ENCODE measurements at places on chromosomes 1 and 21.

- no peak for DNase-seq
These were observed 113.6 kb downstream of the LRRC40 start for GRCh38 chr1:70091811-70092210.

GRCh38 chr1:20192364-20192763 is 6.0 kb upstream of the PLA2G2C start:
- DNase-seq: no peak

GRCh38 chr21:37208056-37208721 is 58.9 kb downstream of the VPS26C start:
- DNase-seq: no peak

GRCh38 chr1:27489501-27489972 is 430 bp downstream of the WASF2 start:
- DNase-seq: peak; percentile 3

DNA sequence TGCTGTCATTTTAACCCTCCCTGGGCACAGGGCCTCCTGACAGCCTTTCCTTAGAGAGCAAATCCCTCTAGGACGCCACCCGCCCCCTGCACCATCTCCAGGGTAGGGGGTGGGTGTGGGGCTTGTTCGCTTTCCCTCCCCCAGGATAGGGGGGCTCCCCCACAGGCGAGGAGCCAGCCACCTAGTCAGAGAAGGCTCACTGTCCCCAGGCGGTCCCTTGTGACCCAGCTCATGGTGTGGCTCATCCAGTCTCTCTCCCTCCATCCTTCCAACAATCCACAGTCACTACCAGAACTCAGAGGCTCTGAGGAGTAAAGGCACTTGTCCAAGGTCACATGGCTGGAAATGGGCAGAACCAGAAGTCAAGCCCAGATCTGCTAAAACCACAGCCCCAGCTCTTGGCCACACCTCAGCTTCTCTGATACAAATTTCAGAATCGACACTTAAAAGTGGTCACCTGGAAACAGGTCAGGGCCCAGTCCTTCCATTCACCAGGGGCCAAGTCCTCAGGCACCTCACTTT is 89.8 kb downstream of the MRPL37 start:
- no peak for DNase-seq

- no peak for DNase-seq
These were observed 4.3 kb downstream of the AGRN start for GRCh38 chr1:1024149-1024770.

DNA sequence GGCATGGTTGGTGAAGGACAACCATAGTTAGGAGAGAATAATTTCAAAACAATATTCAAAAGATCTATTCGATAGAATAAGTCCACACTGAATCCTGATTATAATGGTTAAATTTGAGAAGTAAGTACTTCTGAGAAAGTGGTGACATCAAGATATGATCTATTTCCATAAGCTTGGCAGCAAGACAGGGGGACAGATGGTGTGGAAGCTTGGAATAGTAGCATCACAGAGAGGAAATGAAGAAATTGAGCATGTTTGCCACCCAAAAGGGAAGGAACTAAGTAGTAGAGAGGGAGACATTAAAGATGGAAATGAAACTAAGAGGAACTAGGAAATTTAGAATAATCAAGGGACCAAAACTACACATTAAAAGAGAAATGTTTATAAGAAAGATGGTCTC is 94.5 kb downstream of the OLFM3 start:
- DNase-seq: no peak

- no peak for DNase-seq
These were observed 39.1 kb upstream of the LRRC3 start for GRCh38 chr21:44416193-44416592.

DNA sequence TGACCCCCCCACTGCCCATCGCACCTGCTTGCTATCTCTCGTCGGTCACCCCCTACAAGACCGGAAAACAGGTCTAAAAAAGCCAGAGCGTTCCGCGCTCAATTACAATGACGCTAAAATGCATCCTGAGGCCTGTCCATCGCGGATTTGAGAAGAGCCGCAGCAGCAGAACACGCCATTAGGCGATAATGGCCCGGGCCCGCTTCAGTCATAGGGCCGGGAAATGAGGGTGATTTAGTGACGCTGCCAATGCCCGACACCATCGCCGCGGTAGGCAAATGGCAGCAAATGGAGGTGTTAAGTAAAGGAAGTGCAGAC is 64.1 kb upstream of the SSX2IP start:
- no peak for DNase-seq

GRCh38 chr21:26118938-26119540 is 51.5 kb downstream of the APP start:
- no peak for DNase-seq

DNA sequence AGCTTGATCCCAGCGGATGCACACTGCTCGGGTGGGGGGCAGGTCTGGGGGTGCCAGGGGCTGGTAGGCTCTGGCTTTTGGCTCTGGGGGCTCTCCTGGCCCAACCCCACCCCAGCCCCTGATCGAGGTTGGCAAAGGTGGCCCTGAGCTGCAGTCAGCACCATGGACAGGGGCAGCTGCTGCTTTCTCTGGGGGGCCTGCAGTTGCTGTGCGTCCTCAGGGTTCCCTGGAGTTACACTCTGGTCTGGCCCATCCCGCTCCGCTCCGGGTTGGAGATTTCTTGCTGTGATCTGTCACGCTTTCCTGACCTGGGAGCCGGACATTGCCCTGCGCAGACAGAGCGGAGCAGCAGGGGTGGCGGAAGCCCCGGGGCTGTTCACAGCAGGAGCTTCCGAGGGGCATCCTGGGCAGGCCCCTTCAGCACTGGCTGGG is 8.0 kb upstream of the PLCH2 start:
- DNase-seq: no peak

DNA sequence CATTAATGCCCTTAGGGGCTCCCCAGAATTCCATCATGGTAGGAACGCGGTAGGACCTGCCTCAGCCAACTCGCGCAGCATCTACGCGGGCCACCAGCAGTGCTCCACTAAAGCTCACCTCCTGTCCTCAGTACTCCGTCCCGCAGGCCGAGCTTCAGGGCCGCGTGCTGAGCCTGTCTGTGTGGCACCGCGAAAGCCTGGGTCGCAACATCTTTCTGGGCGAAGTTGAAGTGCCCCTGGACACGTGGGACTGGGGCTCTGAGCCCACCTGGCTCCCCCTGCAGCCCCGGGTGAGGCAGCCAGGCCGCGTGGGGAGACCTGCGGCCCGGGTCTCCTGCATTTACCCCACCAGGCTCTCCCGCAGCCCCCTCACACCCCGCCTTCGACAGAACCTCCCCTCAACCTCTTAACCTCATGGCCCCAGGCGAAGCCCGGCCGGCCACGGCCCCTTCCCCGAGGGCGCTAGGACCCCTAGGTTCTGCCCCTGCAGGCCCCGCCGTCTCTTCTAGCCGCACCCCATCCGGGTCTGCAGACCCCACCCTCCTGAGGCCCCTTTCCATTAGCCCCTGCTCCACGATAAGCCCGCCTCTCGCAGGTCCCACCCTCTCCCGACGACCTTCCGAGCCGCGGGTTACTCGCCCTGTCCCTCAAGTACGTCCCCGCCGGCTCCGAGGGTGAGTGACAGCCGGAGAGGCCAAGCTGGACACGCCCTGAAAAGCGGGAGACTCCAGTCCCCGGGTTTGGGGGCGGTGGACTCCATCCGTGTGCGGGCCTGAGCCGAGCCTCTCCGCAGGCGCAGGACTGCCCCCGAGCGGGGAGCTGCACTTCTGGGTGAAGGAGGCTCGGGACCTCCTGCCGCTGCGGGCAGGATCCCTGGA is 9.1 kb downstream of the SYTL1 start:
- no peak for DNase-seq

DNA sequence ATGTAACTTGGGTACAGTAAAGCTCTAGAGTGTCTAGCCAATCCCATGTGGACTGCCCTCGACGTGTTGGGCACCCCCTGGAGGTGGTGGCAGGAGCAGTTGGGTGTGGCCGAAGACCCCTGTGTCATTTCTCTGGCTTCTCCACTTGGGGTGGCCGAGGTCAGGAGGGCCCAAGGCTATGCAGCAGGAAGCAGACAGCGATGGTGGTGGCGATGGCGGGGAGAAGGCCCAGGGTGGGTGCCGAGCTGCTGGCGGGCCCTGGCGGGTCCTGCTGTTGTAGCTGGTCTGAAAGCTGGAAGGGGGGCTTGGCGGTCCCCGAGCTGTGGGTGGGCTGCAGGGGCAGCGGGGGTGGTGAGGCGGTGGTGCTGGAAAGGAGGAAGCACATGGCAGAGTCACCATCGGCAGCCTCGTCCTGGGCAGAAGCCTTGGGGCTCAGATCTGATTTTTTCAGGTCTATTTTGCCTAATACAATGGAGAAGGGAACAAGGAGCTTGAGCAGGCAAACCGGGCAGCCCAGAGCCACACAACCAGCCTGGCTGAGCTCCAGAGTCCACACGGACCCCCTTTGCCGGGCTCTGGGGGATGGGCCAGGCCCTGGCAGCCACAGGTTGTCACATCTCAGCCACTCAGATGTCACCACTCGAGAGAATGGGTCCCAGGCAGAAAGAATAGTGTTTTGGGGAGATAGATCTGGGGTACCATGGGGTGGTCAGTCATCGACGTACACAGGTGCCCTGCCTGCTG is 231.3 kb downstream of the TRABD2B start:
- no peak for DNase-seq

DNA sequence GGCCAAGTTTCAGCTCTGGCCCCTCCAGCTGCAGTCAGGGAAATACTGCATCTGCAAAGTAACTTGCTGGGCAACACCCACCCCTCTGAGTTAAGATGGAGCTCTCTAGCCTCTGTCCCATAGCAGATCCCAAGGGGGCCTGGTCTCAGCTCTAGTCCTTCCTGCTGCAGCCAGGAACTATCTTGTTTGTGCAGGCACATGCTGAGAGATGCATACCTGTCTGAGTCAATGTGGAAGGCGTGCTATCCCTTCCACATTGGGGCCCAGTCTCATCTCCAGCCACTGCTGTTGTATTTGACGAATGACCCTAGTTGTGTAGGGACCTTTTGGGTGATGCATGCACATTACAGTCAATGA is 76.4 kb downstream of the CTH start:
- DNase-seq: no peak

- DNase-seq: peak; percentile 6
These were observed 3.3 kb upstream of the CNR2 start for GRCh38 chr1:23916209-23917131.

DNA sequence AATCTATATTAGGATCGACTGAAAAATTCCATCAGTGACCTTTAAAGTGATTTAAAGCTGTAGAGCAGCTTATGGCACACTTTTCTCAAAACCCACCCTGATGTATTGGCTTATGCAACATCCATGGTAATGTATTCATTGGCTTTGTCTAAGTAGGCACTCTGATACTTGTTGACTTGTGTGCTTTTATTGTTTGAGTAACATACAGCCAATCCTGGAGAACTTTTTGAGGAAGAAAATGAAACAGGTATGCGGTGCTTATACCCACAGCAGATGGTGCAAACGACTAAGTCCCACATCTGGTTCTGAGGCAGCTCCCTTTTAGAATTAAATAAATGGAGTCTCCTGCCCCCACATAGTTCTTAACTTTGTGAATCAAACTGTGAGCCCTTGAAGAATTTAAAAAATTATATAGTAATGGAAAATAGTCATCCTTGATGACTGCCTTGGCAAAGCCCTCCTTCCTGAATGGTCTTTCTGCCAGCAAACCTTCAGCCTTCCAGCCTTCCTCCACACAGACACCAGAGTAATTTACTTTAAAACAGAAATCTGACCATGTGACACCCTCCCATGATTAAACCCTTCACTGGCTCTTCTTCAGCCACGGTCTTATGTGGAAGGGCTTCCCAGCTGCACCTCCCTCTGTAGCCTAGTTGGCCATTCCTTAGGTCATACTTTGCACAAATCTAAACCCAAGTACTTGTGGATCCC is 116.0 kb downstream of the BCAR3 start:
- no peak for DNase-seq

- DNase-seq: peak; percentile 46
These were observed 15.7 kb downstream of the MATN1 start for GRCh38 chr1:30707412-30708360.

- DNase-seq: no peak
These were observed 508.3 kb upstream of the B3GALT2 start for GRCh38 chr1:193694741-193695140.

DNA sequence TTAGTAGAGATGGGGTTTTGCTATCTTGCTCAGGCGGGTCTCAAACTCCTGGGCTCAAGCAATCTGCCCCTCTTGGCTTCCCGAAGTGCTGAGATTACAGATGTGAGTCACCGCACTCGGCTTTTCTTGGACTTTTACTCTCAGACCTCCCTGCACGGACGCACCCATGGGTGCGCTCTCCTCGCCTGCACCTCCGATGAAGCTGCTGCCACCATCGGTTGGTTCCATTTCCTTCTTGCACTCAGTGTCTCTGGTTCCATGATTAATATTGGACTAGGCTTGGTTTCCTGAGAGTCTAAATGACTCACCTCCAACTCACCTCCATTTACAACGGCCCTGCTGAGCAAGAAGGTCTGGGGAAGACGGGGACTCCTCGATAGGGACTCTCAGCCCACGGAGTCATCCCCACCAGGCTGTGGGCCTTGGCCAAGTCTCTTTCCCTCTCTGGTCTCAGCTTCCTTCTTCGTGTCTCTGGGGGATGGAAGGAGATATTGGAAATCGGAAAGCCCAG is 6.7 kb upstream of the TNFRSF8 start:
- DNase-seq: no peak

- DNase-seq: no peak
These were observed 29.9 kb downstream of the MPZL1 start for GRCh38 chr1:167751676-167752075.

DNA sequence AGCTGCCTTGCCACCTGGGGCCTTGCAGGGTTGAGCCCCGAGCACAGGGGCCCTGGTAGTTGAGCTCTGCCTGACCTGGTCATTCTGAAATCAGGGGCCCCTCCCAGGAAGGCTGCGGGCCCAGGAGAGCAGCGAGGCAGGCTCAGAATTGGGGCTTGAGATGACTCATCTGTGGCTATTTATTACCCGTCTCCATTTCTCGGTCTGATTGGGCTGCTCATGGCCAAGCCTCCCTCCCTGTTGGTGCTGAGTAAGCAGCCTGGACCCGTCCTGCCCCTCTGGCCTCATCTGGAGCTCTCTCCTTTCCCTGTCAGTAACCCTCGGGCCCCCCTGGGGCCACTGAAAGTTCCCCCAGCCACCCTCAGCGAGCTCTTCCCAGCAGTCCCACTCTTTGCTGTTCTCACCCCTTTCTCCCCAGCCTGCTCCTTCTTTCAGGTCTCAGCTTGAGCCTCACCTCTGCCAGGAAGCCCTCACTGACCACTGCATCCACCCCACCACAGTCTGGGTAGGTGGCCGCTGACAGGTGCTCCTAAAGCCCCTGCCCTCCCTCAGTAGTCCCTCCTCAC is 11.0 kb upstream of the TNFRSF8 start:
- DNase-seq: no peak

All from stimulated activated CD4-positive, alpha-beta T cell treated with anti-CD3 and anti-CD28 coated beads, Interleukin-15, amount 100 ng/mL, for 1 hour (primary cell).